ENCODE measurements at places on chromosomes 2 and 18. TPM values are rescaled to one million over a fixed set of nuclear protein-coding genes. Genes with fewer than 3 reads are reported as not detected.

Gene MLPH
- total RNA-seq = 5.3 TPM

GRCh38 chr18:37432436-37433195 is 133.0 kb downstream of the CELF4 start:
- no peak for ATAC-seq

Gene TIA1
- 45.8 TPM for total RNA-seq

Gene GPR35
- 0.24 TPM for total RNA-seq

Gene NABP1
- 32.8 TPM for total RNA-seq

Gene ITPRIPL1
- total RNA-seq = 1.8 TPM

Gene ADCYAP1
- total RNA-seq = 0.12 TPM

DNA sequence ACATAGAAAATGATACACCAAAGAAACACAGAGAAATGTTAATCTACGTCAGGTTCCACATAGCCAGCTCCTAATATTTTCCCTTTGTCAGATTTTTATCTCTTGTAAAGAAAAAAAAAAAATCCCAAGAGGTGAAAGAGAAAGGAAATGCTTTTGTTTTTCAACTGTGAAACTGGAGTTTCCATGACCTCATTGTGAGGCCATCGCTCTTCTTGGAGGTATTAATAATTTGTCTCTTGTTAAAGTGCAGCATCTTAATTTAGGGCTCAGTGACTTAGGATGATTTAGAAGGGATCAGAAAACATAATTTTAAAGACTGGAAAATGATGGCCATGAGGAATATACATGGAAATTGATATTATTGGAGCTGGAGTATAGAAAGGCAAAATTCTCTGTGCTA is 21.7 kb downstream of the ARHGAP28 start:
- no peak for ATAC-seq

DNA sequence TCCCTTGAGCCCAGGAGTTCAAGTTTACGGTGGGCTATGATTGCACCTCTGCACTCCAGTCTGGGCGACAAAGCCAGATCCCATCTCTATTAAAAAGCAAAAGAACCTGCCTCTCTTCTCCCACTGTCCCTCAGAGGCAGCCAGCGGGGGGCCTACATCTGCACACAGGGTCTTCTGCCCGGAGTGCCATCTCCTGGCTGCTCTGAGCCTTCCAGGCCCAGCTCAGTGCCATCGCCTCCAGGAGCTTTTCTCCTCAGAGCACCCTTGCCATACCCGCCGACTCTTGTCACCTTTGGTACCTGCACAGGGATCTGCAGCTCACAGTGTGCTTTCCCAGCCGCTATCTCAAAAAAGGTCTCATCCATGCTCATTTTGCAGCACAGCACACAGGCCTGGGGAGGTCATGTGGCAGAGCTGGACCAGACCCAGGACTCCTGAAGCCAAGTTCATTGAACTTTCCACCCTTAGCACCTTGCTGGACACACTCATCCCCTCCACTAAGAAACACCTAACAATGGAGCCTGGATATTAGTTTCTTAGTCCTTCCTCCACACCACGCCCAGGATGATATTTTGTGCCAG is 186.3 kb downstream of the HAUS1 start:
- ATAC-seq = no peak

Gene PROC
- total RNA-seq = 0.20 TPM

DNA sequence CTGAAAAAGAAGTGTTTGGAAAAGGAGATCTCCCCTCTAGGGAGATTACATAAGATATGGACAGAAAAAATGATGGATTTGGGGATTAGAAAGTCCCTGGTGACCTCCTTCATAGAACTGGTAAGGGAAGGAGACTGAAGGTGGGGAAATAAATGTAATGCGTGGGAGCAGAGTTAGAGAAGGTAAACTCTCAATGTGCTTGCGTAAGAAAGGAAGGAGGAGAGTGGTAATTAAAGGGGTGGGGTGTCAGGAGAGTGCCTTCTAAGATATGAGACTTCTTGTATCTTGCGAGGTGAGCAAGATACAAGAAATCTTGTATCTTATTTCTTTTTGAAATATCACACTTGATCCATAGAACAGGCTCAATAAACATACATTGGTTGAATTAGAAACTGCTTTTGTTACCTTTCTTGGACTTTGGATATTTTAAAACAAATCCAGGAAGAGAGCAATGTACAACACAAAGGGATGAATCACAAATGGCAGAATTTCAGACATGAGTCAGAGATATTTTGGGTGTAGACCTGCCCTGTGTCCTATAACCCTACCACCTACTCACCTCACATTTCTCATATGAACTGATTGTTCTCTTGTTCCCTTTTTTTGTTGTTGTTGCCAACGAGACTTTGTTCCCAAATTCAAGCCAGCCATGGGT is 342.4 kb downstream of the INSIG2 start:
- ATAC-seq = peak; percentile 94

GRCh38 chr18:35470435-35470834 is 27.3 kb downstream of the INO80C start:
- ATAC-seq = peak; percentile 21

GRCh38 chr2:30197570-30198192 is 33.7 kb upstream of the LBH start:
- ATAC-seq = no peak

DNA sequence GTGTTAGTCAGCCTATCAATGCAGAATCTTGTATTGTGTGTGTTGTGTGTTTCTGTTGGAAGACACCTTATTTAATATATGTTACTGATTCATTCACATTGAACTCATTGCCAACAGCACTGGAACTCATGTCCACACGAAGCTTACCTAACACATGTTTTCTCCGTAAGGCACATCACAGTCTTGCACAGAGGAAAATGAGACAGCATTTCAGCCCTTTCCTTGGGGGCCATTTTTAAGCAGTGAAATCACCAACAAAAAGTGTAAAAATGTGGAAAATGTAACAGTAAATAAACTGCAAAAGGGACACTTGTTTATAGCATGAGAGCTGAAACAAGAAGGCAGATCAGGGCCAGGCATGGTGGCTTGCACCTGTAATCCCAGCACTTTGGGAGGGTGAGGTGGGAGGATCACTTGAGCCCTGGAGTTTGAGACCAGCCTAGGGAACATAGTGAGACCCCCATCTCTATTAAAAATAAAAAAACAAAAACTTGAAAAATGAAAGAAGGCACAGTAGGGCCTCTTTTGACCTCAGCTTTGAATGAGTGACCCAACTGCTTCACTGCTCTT is 306.0 kb downstream of the MYCN start:
- ATAC-seq = no peak

Gene LMAN1
- total RNA-seq = 36.1 TPM

- no peak for ATAC-seq
Measured at GRCh38 chr2:57987835-57988573, 58.6 kb upstream of the VRK2 start.

Gene FAM228A
- total RNA-seq = not detected

Gene OSR1
- total RNA-seq = 0.96 TPM

- ATAC-seq = no peak
Measured at GRCh38 chr18:54127759-54128378, 96.6 kb downstream of the MBD2 start.

DNA sequence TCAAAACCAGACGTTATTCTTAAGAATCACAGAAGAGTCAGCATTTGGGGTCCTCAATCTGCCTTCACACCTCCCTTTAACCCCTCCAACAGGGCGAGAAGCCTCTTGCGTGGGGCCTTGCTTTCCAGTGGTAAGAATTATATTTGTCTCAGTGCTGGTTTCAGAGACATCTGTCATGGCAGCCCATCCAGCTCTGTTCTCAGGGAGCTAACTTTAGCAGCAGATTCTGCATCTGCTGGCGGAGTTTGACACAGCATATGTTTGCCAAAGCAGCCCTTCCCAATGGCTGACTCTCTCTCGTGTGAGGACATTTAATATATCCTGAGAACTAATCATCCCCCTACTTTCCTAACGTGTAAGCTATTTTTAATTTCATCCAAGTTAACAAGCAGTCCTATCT is 91.5 kb upstream of the BCL11A start:
- no peak for ATAC-seq

GRCh38 chr2:95352310-95353054 is 50.0 kb upstream of the FAHD2A start:
- no peak for ATAC-seq

Gene LHCGR
- total RNA-seq = not detected

Gene LOXHD1
- 0.12 TPM for total RNA-seq

Gene LRRC30
- not detected for total RNA-seq

GRCh38 chr2:68203587-68203986 is 45.9 kb downstream of the PNO1 start:
- no peak for ATAC-seq

GRCh38 chr18:36284671-36285295 is 12.7 kb upstream of the FHOD3 start:
- peak; percentile 69 for ATAC-seq

GRCh38 chr18:11115276-11115675 is 34.1 kb downstream of the PIEZO2 start:
- ATAC-seq = no peak

DNA sequence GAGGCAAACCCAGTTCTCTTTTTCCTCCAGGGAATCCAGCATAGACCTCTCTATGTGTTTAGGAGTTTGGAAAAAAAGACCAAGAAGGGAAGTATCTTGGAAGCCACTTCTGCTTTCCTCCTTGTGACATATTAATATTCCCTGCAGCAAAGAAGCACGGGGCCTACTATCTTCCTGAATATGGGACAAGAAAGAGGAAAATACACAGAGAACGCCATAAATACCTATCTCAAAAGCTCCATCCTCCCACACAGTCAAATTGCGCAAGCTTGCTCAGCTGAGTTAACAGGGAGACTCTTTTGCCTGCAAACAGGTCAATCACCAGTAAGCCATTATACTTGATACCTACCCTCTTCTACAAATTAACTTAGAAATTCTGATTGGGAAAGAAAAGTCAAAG is 16.7 kb upstream of the RAPH1 start:
- ATAC-seq = no peak

DNA sequence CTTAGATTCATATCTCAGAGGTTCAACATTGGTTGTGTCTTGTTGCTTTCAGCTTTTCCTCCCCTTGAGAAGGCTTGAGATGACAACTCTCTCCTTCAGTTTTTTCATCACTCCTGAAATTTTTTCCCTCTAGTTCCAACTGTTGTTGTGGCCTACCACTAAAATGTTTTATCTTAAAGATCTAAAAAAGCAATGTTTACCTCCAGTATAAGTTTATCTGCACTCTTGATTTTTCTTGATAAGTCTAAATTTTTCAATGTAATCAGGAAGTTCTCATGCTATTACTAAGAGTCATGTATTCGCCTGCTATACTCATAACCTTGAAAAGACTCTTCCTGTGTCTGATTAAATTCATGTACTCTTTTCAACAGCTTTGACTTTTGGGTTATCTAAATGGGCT is 366.3 kb upstream of the TFPI start:
- no peak for ATAC-seq

Gene SMYD1
- not detected for total RNA-seq

DNA sequence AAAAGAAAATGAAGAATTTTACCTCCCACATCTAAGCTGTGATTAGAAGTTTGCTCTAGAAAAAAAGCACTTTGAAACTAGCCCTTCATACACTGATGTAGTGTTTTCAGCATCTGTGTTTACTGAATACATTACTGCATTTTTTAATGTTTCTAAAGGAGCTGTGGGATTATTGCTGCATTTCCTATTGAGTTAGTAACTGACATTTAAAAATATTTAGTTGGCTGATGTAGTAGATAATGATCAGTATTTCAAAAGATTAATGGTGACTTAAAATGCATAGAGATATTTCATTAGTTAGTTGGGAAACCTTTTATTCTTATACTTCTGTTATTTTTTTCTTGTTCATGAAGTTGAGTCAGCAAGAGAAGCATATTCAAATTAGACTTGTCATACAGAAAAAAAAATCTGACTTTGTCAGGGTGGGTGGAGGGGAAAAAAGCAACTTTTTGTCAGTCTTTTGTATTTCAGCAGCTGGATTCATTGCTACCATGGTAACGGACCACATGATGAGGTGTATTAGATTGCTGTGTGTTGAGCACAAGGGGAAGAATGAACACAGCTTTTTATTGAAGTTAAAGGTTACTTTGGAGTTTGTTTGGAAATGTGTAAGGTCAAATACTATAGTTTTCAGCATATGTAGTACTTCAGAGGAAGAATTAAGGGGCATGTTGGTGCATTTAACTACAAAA is at the start of gene DTNA:
TSS of gene DTNA (plus strand) at position 549 of the 692 bp plus-strand sequence. CDS start 45,679 bp downstream, outside the sequence.
- no peak for ATAC-seq

GRCh38 chr2:157840568-157841156 is 35.5 kb downstream of the ACVR1 start:
- no peak for ATAC-seq

Gene MSTN
- total RNA-seq = 0.08 TPM

GRCh38 chr2:134718817-134719814 is at the start of gene TMEM163:
TSS of gene TMEM163 (minus strand) at chr2:134719000.
- peak; percentile 53 for ATAC-seq

- no peak for ATAC-seq
Measured at GRCh38 chr2:232023426-232023825, 61.9 kb downstream of the DIS3L2 start.

DNA sequence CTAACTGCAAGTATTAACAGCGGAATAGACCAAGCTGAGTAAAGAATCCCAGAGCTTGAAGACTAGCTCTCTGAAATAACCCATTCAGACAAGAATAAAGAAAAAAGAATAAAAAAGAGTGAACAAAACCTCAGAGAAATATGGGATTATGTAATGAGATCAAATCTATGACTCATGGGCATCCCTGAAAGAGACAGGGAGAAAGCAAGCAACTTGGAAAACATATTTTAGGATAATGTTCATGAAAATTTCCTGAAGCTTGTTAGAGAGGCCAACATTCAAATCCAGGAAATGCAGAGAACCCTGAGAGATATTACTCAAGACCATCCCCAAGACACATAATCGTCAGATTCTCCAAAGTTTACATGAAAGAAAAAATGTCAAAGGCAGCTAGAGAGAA is 17.3 kb downstream of the PFN4 start:
- no peak for ATAC-seq

Gene NDUFB3
- 96.0 TPM for total RNA-seq

GRCh38 chr18:60508108-60508507 is 135.5 kb upstream of the MC4R start:
- ATAC-seq = no peak

GRCh38 chr2:222778400-222778799 is 82.4 kb upstream of the ACSL3 start:
- no peak for ATAC-seq

GRCh38 chr2:207160115-207160514 is 5.6 kb downstream of the KLF7 start:
- no peak for ATAC-seq

DNA sequence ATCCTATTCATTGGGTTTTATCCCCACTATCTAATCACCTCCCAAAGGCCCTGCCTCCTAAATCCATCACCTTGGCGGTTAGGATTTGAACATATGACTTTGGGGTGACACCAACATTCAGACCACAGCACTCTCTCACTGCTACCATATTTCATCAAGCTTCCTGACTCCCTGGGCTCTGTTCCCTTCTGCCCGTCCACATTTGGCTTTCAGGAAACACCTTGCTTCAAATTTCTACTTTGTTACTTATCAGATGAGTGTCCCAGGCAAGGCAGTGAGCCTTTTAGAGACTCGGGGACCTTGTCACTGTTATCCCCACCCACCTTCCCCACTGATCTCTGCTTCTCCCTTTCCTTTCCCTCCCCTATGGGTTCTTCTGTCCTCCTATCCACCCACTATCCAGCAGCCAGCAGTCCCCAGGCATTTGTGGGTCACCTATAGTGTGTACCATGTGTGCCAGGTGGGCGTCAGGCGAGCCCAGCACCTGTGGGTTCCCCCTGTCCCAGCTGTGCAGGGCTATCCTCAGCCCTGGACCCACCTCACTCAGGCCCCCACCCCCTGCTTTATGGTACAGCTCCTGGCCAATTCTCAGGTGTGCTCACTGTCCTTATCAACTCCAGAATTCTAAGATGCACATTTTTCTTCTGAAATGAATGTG is 230.9 kb downstream of the LOXHD1 start:
- no peak for ATAC-seq

All from esophagus mucosa (tissue), 1 donor.